ENCODE measurements at places on chromosomes 1 and 21.

- no peak for DNase-seq
Measured at GRCh38 chr1:36236302-36236701, 12.1 kb downstream of the THRAP3 start.

DNA sequence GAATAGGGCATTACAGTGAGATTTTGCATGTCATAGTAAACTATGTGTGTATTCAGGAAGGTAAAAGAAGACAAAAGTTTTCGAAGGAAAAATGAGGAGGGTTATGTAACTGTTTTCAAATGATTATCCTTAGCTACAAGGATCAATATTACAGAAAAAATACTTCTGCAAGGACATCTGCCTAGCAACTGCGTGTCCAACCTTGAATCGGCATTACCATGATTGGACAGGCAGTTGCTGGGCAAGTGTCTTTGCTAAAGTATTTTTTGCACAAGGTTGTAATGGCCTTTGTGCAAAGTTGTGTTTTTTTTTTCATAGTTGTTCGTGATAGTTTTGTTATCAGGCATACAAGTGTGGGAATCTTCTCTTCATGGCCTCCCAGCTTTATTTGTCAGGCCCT is 136.8 kb downstream of the FASLG start:
- DNase-seq: no peak

DNA sequence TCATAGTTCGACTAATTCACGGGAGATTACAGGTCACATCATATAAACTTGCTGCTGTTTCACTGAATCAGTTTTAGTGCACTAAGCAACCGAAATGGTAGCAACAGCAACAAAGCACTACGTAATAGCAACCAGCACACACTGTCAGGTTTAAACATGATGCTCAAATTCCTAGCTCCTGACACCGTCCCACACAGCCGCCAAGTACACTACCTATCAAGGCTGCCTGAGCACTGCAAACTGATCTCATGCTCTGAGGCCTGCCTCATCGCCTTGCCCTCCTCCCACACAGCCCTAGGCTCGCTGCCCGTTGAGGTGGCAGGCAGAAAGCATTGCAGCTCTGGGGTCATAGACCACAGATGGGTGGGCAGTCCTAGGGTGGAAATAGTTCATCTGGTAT is 12.4 kb downstream of the LAMC2 start:
- DNase-seq: no peak

GRCh38 chr1:34749992-34750391 is 4.9 kb upstream of the GJB5 start:
- DNase-seq: no peak

- no peak for DNase-seq
Measured at GRCh38 chr1:61523893-61524605, 200.9 kb downstream of the TM2D1 start.

- peak; percentile 20 for DNase-seq
Measured at GRCh38 chr1:223748773-223749733, 36.7 kb downstream of the CAPN2 start.

GRCh38 chr1:45979778-45980176 is 152.7 kb downstream of the PIK3R3 start:
- no peak for DNase-seq

- no peak for DNase-seq
Measured at GRCh38 chr1:185627761-185628501, 106.3 kb upstream of the HMCN1 start.

- no peak for DNase-seq
Measured at GRCh38 chr1:203511930-203512329, 18.0 kb downstream of the OPTC start.

DNA sequence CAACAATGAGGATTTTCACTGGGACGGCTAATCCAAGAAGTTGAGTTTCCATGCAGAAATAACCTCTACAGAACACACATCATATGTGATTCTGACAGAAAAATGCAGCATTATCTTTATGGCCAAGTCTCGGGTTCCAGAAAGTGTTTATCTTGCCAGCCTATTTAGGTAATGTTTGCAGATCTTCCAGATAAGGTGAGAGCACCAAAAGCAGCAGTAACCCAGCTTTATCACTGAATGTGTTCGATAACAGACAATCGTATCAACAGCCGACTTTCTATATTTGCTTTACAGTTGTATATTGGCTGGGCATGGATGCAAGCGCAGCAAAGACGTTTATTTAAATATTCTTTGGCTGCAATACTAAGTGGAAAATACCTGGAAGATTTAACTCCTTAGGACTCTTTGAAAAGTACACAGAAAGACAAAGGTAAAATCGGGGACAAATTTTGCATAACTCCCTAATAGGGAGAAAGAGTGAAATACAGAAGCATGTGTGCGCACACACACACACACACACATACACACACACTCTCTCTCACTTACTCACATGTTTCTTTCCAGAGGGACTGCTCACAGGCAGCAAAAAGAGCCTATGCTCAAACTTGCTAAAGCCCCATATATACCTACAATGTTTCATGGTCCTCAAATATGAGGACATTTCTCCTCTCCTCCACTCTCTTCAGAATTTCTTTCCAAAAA is 3.0 kb upstream of the CTSK start:
- DNase-seq: no peak

DNA sequence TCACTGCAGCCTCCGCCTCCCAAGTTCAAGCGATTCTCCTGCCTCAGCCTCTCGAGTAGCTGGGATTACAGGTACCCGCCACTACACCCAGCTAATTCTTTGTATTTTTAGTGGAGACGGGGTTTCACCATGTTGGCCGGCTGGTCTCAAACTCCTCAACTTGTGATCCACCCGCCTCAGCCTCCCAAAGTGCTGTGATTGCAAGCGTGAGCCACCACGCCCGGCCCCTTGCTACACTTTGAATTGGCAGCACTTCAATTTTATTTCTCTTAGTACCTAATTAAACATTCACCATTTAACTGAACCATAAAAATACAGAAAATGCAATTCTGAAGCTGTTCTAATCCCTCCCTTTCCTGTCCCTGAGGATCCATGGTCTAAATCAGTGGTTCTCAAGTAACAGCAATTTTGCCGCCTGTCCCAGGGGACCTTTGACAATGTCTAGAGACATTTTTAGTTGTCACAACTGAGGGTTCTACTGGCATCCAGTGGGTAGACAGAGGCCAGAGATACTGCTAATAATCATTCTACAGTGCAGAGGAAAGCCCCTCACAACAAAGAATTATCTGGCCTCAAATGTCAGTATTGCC is 4.3 kb upstream of the BCL2L15 start:
- no peak for DNase-seq

- DNase-seq: peak; percentile 79
Measured at GRCh38 chr1:93704052-93704451, 22.4 kb upstream of the BCAR3 start.

DNA sequence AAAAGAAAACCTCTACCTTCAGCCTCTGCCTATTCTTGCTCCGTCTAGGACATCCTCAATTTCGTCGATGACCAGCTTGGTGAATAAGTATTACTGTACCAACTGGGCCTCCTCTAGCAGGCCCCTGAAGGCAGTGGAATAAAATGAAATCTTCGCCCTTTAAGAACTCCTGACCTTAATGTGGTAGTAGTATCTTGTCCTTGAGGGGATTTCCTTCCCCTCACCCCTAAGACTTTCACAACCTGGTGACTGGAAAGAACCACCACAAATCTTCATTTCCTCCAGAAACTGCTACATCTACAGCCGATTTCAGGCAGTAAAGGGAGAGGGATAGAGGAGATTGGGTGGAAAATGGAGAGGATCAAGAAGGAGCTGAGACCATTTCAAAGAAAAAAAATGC is 1.6 kb upstream of the HAX1 start:
- no peak for DNase-seq

DNA sequence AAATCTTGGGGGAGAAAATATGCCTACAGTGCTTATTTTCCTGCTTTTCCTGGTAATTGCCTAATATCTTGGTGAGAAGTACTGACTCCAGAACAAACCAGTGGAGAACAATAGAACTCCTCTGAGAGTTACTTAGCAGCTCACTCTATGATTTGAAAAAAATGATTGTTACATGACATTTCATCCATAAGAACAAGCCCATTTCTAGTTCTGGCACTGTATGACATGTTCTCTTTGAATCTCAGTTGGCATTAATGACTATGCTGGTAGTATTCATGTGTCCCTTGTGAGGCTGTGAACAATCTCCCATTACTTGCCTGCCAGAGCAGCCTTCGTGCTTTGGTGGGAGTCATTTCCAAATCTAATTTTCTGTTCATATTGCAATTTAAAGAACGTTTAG is 58.0 kb downstream of the CLIC4 start:
- no peak for DNase-seq

GRCh38 chr1:94456736-94457135 is 38.5 kb downstream of the ABCD3 start:
- DNase-seq: no peak

GRCh38 chr1:151816548-151817352 is 11.5 kb upstream of the LINGO4 start:
- no peak for DNase-seq

DNA sequence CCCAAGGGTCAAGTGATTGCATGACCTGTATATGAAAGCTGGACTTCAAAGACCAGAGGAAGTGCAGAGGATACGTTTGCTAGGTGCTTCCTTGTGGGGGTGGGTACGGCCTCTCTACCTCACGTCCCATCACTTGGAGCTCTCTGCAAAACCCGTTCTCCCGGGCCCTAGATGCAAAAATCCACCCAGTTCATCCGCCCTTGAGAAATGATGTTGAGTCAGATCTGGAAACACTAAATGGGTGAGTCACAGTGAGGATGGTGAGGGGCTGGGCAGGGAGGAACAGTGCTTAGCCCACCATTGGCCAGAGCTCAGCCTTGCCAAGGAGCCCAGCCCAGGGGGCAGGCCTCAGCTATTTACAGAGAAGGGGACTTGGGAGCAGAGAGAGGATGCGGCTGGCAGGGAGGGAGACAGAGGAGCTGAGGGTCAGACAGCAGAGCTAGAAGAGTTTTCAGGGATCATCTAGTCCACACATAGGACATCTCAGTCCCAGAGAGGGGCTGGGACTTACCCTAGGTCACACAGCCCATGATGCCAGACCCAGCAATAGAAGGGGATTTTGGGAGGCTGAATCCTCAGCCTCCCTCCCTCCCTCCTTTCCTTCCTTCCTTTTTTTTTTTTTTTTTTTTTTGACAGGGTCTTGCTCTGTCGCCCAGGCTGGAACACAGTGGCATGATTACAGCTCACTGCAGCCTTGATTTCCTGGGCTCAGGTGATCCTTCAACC is 14.6 kb downstream of the ARHGEF10L start:
- DNase-seq: no peak

DNA sequence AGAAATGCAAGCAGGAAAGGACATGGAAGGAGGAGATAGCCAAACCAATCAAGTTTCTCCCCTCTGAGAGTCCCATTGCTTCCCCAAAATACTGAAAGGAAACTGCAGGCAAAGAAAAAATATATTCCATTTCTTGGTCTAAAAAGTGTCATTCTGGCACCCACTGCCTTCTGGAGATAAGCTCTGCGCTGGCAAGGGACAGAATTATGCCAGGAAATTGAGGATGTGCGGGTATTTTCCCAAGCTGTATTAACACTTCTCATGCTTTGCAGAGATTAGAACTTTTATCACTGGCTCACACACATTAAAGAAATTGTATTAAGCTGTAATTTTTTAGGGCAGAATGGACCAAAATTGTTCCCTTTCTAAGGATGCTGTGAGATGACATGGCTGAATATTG is 381.2 kb upstream of the DUSP10 start:
- DNase-seq: no peak

GRCh38 chr1:203208181-203208580 is 21.3 kb downstream of the CHIT1 start:
- no peak for DNase-seq

- DNase-seq: no peak
Measured at GRCh38 chr1:114105421-114105979, 48.2 kb downstream of the SYT6 start.

- no peak for DNase-seq
Measured at GRCh38 chr1:226956942-226957713, 17.0 kb downstream of the COQ8A start.

DNA sequence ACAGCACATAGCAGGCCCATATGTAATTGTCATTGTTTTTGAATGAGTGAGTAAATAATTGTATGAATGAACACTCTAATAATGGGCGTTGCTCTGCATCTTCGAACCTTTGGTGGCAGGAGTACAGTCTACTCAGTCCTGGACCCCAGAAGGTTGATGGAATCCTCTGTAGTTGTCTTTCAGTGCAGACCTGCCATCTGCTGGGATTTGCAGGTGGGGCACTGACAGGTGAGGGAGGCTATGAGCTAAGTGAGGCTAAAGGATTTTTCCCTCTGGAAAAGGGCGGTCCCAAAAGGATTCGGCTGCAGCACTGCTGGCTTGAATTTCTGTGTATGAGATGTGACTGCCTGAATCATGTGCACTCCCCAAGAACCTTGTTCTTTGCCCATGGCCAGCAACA is 53.4 kb downstream of the PLXNA2 start:
- no peak for DNase-seq

DNA sequence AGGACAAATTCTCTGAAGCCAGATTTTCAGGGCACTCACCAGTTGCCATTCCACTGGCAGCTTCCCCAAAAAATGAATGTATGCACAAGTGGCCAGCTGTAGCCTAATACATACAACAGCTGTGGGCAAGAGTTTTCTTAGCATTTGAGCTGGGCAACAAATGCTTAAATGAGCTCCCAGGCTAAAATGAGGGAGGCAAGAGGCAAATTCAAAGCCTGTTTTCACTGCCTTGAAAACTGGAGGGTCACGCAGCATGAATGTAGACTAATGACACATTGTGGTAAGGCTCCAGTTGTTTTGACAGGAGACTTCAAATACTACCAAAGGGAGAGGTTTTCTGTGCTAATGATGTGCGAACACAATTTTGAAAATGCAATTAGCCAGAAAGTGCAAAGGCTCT is 88.2 kb downstream of the TIAM1 start:
- DNase-seq: no peak

DNA sequence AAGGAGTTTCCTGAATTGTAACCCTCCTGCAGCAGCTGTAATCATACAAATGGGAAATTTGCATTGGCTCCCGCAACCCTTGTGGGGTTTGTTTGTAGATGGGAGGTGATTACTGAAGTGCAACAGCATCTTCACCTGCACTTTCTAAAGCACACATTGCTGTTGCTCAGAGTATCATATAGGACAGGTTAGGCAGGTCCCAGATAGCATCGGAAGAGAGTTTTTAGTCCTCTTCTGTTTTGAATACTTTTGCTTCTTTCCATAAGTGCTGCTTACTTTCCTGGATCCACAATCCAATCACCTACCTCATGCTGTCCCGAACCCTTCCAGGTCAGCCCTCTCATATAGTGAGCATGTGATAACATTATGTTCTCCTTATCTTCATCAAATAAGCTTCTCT is 300.4 kb downstream of the PTPRC start:
- DNase-seq: peak; percentile 38

DNA sequence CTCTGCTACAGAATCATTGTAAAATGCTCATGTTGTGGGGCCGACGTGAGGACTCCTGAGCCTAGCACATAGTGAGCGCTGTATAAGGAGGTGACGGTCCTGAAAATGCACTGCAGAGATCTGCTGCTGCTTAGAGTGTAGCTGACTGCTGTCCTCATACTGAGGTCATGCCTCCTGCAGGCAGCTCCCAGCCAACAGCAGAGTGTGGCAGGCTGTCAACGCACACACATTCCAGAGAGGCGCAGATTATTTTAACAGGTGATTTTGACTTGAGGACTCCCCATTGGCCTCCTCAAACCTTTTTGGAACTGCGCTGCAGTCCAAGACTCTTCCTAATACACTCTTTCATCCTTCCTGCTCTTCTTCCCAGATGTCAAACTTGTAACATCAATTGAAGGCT is 119.8 kb upstream of the KCNJ6 start:
- no peak for DNase-seq

Data from OCI-LY7 (cell line).